Activated CD4-positive, alpha-beta memory T cell treated with anti-CD3 and anti-CD28 coated beads, Interleukin-2, amount 10 ng/mL, durations not matched to agents 7 days and 5 days (primary cell): ENCODE measurements at places on chromosomes 2 and 18.

GRCh38 chr18:49814147-49814499, 790 bp upstream of the ACAA2 start:
- peak overlapping the region; percentile 98 for H3K27ac ChIP-seq
- peak overlapping the region; percentile 97 for H3K4me3 ChIP-seq
- no peaks in the 10 kb centered on the region for H3K27me3 ChIP-seq
- peaks cover 61% of the 10 kb centered on the region for H3K4me1 ChIP-seq

DNA sequence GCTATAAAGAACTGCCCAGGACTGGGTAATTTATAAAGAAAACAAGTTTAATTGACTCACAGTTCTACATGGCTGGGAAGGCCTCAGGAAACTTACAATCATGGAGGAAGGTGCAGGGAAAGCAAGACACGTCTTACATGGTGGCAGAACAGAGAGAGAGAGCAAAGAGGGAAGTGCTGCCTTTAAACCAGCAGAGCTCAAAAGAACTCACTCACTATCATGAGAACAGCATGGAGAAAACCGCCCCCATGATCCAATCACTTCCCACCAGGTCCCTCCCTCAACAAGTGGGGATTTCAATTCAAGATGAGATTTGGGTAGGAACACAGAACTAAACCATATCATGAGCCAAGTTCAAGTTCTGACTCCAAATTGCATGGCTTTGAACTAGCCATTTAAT, 62.8 kb upstream of the PPP1CB start:
- no peak overlapping the region for H3K27ac ChIP-seq
- peaks cover 6% of the 10 kb centered on the region for H3K4me1 ChIP-seq
- no peaks in the 10 kb centered on the region for H3K27me3 ChIP-seq

GRCh38 chr2:101479810-101480209, 4.9 kb upstream of the RFX8 start:
- DNase-seq, result no peak
- H3K4me3 ChIP-seq, result no peak overlapping the region
- no peak overlapping the region for H3K27ac ChIP-seq
- H3K36me3 ChIP-seq, result no peaks in the 10 kb centered on the region
- no peaks in the 10 kb centered on the region for H3K27me3 ChIP-seq

DNA sequence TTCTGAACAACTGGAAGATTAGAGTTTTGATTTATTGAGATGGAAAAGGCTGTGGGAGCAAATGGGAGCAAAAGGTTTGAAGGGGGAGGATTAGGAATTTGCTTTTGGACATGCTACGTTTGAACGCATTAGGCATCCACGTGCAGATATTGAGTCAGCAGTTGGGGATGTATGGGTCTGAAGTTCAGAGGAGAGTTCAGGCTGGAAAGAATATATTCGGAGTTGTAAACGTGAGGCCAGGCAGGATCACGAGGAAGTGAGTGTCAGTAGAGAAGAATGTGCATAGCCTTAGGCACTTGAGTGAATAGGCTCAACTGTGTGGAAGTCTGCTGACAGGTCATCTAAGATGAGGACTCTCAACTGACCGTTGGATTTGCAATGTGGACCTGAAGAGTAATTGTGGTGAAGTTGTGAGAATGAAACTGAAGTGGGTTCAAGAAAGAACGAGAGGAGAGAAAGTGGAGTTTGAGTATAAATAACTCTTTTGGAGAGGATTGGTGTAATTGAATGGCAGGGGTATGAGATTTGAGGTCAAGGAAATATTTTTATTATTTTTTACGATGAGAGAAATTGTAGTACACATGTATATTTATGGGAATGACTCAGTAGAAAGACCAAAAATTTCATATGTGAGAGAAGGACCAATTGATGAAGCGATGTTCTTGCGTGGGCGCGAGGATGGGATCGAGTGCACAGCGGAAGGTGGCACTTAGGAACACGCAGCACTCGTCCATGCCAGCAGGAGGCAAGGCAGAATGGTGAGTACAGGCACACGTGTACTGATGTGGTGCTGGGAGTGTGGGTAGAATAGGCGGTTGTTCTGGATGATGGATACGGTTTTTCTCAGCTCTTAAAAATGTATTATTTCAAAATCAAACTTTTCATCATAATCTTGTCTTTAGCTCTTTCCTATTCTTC, 40.5 kb upstream of the POLE4 start:
- H3K27ac ChIP-seq, result no peak overlapping the region
- H3K36me3 ChIP-seq, result no peaks in the 10 kb centered on the region

DNA sequence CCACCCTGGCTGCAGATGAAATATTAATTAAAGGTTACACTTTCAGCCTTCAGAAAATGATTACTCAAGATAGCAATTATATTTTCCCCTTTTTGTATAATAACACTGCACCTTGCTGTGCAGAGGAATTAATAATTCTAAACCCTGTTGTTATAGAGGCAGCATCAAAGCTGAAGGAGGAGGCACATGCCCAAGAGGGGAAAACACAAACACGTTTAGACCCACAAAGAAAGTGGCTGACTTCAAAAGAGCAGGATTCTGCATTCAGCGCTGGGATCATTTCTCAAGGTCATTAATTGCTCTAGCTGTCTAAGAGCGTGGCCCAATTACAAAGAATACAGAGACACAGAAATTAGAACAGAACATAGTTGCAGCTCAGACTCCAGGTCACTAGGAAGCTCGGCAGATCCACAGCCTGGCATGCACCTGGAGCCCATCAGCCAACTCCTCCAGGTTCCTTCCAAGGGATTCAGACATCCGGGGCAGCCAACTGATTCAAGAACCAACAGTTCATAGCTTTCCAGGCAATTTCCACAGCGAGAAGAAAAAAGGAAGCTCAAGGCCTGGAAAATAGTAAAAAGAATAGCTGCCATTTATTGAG, 102.3 kb upstream of the ID2 start:
- peaks cover 37% of the 10 kb centered on the region for H3K4me1 ChIP-seq
- DNase-seq, result no peak
- H3K27ac ChIP-seq, result no peak overlapping the region
- H3K36me3 ChIP-seq, result peaks cover 2% of the 10 kb centered on the region
- peaks cover 13% of the 10 kb centered on the region for H3K27me3 ChIP-seq

DNA sequence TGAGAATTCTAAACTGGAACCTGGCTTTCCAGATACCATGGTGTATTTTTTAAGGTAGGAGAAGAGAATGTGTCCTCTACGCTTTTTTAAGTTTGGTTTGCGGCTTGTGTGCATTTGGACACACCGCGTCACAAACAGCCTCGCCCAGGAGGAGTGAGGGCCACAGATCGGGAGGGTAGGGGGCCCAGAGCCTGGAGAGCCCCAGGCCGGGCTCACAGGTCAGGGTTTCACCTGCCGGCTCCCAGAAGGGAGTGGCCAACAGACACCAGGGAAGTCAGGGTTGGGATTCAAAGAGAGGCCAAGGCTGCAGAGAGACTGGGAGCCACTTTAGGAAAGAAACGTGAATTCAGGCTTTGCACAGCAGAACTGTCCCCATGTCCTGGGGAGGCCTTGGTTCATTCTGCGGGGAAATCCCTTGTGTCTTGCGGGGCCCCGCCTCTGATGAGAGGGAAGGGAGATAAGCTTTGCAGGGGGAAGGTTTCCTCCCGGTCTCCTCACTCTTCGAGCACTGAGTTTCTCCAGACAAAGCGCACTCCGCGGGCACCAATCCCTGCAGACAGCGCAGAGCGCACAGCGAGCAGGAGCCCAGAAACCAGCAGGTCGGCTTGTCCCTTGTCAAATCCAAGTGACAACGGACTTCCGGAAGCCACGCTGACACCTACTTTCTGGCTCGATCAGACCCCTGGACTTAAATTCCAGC, 2.0 kb upstream of the TUBB6 start:
- no peak overlapping the region for H3K27ac ChIP-seq
- peaks cover 20% of the 10 kb centered on the region for H3K4me1 ChIP-seq
- no peak overlapping the region for H3K4me3 ChIP-seq
- H3K27me3 ChIP-seq, result peaks cover 49% of the 10 kb centered on the region
- no peak for DNase-seq
